ENCODE measurements at places on chromosomes 5 and 9.

- DNase-seq = no peak
Observed at GRCh38 chr5:126402621-126403555, 20.3 kb upstream of the GRAMD2B start.

DNA sequence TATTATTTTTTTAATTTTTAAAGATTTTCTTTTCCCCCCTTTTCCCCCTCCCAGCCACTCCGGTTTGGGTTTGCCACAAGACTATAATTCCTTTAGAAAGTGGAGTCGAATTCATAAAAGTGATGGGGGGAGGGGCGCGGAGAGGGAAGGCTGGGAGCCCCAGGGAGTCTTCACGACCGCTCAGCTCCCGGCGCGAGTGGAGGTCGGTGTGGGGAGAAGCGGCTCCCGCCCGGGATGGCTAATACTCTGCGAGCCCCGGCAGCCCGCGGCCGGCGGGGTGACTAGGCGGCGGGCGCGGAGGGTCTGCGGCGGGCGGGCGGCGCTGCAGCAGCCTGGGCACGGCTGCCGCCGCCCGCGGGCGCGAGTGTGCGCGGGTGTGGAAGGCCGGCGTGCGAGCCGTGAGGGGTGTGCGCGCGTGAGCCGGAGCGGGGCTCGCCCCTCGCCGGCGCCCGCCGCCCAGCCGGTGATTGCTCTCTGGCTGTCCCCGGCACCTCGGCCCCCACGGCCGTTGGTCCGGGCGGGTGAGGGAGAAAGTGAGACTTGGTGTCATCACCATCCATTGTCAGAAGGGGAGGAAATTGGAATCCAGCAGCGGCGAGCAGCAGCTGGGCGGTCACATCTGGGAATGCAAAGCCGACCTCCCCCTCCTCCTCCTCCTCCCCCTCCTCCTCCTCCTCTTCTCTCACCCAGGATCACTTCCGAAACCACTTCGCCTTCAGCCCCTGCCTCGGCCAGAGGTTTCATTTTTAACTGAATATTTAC, at the start of gene PARP8:
TSS of gene PARP8 (plus strand) at position 377 of the 762 bp plus-strand sequence. CDS start 459 bp downstream, outside the sequence.
- DNase-seq = peak; percentile 24

DNA sequence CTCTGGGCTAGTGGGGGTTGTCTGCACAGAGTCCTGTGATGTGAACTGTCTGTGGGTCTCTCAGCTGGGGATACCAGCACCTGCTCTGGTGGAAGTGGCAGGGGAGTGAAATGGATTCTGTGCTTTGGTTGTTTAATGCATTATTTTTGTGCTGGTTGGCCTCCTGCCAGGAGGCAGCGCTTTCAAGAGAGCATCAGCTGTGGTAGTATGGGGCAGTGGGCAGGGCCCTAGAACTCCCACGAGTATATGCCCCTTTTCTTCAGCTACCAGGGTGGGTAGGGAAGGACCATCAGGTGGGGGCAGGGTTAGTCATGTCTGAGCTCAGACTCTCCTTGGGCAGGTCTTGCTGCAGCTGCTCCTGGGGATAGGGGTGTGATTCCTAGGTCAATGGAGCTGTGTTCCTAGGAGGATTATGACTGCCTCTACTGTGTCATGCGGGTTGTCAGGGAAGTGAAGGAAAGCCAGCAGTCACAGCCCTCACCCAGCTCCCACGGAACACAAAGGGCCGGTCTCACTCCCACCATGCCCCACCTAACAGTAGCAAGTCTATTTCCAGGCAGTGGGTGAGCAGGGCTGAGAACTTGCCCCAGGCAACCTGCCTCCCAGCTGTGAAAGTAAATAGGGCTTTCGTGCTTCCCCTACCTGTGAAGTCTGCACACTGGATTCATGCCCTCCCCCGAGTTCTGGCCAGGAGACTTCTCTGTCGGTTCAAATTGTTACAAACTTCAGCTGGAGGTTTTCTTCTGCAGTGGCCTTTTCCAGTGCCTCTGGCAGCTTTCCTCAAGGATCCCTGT, 25.7 kb upstream of the FAM81B start:
- DNase-seq = no peak

DNA sequence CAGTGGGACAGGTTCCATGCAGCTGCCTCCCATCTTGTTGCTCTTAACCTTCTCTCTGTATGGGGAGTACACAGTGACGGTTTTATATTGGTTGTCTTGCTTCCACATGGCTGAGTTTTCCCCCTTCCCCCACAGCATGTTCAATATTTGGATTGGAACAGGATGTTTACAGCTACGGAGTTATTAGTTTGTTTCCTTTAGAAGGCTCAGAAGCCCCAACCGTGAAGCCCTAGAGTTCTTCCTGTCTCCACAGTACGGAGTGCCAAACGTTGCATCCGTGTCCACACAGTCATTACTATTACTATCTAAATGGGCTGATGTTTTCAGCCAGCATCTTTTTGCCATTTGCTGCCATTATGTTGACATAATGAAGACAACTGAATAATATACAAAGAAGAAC, 277.5 kb downstream of the MARCHF11 start:
- DNase-seq = no peak

DNA sequence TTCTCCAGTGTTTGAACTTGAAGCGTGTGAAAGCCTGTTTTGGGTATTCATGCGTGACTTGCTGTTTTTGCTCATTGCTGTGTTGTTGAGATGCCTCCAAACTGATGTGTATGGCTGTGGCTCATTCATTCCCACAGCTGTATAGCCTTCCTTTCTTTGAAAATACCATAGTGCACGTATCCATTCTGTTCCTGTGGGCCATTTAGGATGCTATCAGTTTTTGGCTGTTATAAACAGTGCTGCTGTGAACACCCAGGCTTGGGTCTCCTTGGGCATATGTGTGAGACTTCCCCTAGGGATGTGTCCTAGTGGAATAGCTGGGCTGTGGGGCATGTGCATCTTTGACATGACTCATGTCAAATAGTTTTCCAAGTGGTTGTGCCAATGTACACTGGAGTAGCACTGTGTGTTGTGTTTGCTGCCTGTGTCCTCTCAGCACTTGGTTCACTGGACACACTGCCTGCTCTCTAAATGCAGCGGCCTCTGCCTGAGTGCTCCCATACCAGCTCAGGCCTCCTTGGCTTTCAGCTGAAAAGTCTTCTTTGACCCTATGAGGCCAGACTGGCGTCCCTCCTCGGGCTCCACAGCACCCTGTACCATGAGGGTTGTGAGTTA, 102.6 kb upstream of the TBC1D2 start:
- DNase-seq = no peak

- no peak for DNase-seq
Observed at GRCh38 chr9:108130905-108131304, 641.3 kb upstream of the KLF4 start.

GRCh38 chr5:153490118-153491037, at the start of gene GRIA1:
TSS of gene GRIA1 (plus strand) at chr5:153490670.
- DNase-seq = no peak

GRCh38 chr5:148924817-148925216, 98.4 kb downstream of the ADRB2 start:
- DNase-seq = no peak

- no peak for DNase-seq
Observed at GRCh38 chr9:89814340-89815040, 209.7 kb downstream of the GADD45G start.

- DNase-seq = no peak
Observed at GRCh38 chr5:62211405-62211804, 94.6 kb upstream of the KIF2A start.

GRCh38 chr5:141532726-141533125, 43.8 kb downstream of the PCDHGC5 start:
- DNase-seq = no peak

- DNase-seq = no peak
Observed at GRCh38 chr5:83392766-83393503, 78.6 kb upstream of the VCAN start.

DNA sequence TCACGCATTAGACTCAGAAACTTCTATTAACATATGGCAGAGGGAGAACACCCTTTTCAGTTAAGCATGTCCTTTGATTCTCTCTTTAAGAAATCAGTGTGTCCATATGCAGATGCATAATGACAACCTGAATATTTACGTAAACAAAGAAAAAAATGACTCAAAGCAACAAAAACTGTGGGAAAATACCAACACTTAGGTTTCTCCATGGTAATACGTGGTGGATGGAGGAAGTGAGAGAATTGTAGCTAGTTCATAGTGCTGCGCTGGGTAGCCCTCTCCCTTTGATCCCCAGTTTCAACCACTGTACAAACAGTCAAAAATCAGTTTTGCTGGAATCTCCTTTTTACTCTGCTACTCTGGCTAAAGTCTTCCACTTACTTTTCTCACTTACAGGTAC, 2.0 kb upstream of the MAP3K1 start:
- DNase-seq = no peak

DNA sequence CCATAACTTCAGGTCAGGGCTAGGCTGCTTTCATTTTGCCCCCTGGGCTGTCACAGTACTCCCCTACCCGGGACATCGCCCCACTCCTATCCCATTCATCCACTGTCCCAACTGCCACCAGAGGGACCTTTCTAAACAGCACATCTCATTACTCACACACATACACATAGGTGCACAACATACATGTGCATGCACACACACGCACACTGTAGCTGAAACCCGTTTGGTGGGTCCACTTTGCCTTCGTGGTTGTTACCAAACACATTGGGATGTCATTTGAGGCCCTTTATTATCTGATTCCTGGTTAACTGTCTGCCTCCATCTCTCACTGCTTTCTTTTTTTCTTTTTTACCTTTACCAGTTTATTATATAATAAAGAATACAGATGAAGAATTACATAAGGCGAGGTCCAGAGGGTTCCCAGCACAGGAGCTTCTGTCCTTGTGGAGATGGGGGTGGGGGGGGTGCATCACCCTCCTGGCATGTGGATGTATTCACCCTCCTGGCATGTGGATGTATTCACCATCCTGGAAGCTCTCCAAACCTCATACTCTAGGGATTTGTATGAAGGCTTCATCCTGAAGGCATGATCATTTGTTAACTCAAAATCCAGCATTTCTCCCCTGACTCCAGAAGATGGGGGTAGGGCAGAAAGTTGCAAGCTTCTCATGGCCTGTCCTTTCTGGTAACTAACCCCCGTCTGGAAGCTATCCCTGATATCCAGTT, 186.0 kb downstream of the GOLPH3 start:
- no peak for DNase-seq

DNA sequence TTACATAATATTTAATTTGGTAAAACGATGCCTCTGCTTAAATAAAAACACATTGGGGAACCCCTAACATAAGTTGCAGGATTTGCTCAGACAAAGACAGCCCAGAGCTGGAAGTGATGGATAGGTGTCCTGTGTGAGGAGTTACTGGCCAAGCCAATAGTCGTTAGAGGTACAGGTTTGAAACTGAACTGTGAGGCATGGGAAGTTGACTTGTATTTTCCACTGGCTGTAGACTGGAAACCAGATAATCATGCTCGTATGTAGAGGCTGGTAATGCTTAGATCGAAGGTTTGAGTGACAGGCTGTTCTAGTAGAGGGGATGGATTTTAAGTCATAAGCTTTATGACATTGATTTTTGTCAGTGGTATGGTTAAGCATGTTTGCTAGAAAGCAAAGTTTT, 24.8 kb downstream of the TEK start:
- no peak for DNase-seq

DNA sequence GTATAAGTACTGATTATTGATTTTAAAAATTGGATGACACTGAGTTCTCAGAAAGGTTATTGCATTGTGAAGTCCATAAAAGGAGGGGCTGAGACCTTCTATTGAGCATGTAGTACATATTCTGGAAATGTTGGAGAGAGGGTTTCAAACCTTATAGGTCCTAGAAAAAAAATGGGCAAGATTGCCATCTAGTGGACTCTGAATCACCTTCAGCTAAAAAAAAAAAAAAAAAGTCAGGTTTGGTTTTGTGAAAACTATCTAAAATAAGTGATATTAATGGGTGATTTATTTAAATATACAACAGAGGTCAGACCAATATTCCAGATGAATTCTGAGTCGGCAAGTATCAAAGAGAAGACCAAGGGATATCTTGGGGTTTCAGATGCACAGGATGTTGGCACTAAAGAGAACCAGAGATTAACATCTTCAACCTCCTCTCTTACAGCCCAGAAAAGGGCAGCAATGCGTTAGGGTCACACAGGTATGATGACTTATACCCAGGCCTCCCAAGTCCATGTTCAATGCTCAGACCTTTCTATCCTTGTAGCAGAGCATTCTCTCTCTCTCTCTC, 109.8 kb upstream of the NMUR2 start:
- DNase-seq = no peak

GRCh38 chr5:139982157-139982974, 60.7 kb downstream of the NRG2 start:
- no peak for DNase-seq

GRCh38 chr5:177491429-177491945, 5.9 kb downstream of the PDLIM7 start:
- DNase-seq = no peak

DNA sequence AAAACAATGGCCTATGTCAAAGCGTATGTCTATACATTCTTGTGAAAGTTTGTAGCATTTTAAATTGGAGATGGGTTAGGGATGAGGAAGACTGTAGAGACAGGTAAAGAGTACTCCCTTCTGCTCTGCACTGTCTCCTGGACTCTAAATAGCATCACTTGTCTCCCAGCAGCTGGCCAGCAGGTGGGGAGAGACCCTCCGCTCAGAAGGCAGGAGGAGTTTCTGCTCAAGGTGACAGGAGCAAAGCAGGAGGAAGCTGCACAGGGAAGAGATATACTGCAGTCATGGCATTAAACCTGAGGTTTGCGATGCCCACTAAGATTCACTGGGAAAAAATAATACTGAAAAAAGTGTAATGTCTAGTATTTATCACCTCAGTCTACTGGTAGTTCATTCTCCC, 10.7 kb upstream of the ASTN2 start:
- DNase-seq = no peak

DNA sequence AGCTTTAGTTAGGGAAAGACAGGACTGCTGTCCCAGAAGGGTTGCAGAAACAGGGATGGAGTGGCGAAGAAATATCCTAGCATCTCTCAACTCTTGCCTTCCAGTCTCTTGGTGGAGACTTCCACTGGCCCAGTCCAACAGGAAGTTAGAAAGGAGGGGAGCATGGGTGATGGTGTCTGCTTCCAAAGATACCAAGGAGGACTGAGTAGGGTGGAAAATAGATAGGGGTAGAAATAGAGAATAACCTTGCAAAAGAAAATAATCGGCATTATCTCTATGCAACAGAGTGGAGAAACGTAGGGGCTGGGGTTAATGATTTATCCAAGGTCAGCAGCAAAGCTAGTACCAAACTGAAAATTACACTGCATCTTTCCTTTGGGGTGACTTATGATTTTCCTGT, 242.3 kb downstream of the PSAT1 start:
- DNase-seq = no peak

Data from activated CD8-positive, alpha-beta memory T cell treated with anti-CD3 and anti-CD28 coated beads for 48 hours (primary cell).